ENCODE measurements at places on chromosomes 13 and 19.

DNA sequence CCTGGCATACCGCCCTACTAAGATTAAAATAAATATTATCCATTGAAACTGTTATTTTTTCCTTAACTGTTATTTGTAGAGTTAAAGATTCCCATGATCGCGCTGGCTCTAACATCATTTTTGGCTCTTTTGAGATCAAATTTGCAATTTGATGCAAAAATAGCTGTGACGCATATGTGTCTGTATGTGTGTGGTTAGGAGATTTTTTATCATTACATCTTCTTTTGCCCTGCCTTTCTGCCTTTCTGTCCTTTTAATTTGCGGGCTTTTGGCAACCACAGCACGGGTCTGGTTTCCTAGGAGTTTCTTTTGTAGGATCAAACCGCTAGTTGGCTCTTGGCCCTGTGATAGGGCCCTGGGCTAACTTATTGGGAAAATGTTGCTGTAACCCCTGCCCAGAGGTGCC lies 37.3 kb upstream of the ALOX5AP start:
- DNase-seq = no peak

DNA sequence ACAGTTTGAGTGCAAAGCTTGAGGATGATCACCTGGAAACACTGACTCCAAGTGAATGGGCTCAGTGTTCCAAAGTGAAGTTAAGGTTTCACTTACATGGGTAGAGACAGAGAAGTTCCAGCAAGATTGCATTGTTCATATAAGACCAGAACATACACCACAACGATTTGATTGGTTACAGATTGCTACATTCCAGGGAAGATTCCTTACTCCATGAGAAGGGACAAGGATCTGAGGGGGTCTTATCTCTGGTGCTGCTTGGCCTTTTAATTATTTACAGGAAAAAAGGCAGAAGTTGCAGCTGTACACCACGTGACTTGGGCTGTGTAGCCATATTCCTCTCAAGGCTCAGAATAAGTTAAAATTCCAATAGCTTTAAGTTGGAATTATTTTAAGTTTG lies 12.3 kb downstream of the WDFY2 start:
- DNase-seq = no peak

- no peak for DNase-seq
Observed at GRCh38 chr19:36371886-36372285, 7.1 kb downstream of the ZFP14 start.

- no peak for DNase-seq
Observed at GRCh38 chr13:97354808-97355207, 79.2 kb upstream of the RAP2A start.

DNA sequence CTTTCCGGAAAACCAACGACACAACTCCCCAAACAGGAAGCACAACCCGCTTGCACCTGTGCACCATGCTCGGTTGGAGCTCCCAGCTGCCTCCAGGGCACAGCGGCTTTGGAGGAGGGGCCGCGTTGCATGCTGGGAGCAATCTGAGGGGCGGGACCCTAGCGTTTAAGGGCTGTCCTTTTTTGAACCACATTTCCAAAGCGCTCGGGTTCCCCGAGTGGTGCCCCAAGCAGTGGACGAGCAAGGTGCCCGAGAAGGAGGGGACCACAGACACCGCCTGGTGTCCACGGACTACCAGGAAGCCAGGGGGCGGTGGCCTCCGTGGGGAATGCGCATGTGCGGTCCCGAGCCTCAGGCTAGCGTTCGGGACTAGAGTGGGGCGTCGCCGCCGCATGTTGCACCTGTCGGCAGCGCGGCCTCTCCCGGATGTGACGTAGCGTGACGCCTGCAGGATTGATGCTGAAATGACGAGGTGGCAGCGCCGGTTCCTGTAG lies 11.9 kb upstream of the ZNF57 start:
- DNase-seq = peak; percentile 66

DNA sequence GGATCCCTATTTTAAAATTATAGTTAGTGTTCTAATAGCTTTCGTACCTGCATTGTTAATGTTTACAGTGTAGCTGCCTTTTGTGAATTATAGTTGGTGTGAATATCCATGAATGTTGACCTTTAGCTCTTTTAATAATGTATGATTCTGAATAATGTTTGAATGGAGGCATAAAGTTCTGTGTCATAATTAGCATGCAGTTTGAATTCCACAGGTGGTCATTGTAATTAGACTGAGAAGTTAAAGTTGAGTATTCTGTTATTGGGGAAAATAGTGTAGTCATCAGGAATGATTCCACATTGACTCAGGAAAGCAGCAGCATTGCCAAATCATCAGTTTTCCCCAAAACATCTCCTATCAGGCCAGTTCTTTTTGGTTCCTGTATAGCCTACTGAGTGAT lies 12.1 kb downstream of the GPR18 start:
- no peak for DNase-seq

GRCh38 chr19:47099576-47100050 lies 14.0 kb downstream of the ZC3H4 start:
- no peak for DNase-seq

DNA sequence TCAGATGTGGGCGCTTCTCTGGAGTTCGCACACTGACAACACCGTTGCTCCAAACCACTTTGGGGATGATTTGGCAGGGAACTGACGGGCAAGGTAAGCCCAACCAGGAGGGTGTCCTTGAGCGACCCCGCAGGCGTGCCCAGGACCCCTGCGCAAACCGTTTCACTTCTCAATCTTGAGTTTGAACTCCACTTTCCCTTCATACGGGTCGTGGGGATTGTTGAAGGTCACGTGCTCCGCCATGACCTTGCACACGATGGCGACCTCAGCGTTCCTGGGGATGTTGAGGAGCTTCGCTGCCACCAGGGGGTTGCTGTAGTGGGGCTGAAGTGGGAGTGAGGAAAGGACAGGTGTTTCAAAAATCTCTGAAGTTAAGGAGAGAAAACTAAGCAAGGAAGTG lies 8.8 kb downstream of the ATP4B start:
- no peak for DNase-seq

DNA sequence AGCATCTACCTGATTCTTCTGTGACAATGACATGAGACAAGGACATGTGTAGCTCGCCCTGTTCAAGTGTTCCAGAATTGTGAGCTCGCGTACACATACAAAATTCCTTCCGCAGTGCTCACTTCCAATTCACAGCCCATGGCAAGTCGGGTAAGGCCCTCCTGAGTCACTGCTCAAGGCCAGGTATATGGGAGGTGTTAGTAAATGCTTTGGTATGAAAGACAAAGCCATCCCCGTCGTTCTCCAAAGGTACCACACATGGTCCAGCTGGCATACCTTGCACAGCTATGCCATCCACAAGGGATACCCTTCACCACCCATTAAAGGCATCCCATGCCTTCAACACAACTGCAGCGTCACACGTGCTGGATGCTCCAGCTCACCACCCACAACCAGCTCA lies 4.4 kb upstream of the ELL start:
- DNase-seq = no peak

- DNase-seq = no peak
Observed at GRCh38 chr19:44765033-44765948, 12.4 kb upstream of the CBLC start.

DNA sequence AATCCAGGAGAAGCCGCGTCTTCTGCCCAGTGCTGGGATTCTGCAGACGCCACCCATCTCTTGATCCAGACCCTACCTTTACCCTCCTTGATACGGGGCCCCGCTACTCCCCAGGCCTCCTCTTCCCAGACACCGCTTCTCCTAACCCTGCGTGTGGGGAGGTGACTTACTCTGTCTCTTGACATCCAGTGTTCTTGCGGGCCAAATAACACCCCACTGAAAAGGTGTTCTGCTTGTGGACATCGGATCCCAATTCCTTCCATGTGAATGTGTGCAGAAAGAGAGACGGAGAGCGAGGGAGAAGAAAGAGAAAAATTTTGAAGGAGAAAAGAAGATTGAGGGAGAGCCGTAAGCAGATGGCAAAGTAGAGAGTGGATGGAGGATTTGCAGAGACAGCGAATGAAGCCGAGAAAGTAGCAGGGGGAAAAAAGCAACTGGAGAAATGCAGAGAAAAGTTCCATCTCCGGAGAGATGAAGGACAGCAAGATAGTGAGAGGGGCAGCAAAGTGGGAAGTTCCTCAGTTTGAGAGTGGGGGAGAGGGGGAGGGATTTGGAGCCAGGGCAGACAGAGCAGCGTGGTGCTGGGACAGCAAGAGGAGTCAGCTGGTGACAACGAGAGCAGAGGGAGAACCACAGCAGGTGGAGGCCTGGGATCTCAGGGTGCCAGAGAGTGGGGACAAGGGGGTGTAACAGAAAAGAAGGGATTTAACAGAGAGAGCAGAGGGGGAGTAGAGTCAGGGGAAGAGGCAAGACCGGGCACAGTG lies 814 bp downstream of the ZNF480 start:
- no peak for DNase-seq

GRCh38 chr13:43166644-43167457 lies 143.5 kb downstream of the DNAJC15 start:
- DNase-seq = no peak

GRCh38 chr13:35470671-35471661 lies 5.5 kb downstream of the MAB21L1 start:
- no peak for DNase-seq

GRCh38 chr13:20921572-20921971 lies 19.0 kb upstream of the XPO4 start:
- no peak for DNase-seq

DNA sequence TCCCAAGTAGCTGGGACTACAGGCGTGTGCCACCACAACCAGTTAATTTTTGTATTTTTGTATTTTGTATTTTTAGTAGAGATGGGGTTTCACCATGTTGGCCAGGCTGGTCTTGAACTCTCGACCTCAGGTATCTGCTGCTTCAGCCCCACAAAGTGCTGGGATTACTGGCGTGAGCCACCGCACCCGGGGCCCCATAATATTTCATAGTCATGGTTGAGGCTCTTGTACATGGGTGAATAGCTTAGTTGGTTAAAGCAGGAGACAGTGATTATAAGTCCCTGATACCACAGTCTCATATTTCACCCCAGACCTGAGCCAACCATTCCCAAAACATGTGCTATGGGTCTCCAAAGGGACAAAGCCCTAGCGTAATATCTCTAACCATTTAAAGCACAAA lies 26.1 kb downstream of the MBNL2 start:
- no peak for DNase-seq

- DNase-seq = no peak
Observed at GRCh38 chr19:29062475-29063435, 150.2 kb downstream of the UQCRFS1 start.

DNA sequence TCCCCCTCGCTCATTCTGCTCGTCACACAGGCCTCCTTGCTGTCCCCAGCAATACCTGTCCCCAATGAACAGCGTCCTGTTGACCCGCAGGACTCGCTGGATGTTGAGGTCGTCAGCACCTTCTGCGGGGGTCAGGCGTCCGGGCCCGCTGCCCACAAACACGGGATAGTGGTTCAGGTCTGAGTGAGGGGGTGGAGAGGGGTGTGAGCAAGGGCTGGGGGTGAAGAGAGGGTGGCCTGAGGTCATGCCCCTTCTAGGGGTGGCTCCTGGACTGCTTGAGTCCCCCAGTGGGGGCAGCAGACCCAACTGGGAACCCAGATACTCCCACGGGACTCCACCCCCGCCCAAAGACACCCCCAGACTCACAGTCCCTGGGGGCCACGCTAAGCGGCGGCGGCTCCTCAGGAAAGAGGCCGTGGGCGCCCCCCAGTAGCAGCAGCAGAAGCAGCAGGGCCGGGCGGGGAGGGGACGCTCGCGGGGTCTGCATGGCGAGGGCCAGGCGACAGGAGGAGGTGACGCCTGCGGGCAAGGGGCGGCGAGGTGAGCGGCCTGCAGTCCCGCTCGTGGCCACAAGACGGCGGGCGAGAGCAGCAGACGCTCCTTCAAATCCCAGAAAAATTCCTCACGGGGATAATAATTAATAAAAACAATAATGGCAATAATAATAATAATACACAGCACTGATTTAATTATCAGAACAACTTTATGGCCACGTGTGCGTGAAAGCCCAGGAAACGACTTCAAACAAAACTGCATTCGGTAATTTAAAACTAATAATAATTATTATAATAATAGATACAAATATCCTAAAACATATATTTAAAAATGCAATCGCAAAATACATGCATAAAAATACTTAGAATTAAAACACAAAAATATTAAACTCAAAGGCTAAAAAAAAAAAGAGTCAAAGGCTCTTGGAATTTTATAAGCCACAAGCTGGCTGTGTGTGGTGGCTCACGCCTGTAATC lies 1.2 kb downstream of the SEMA6B start:
- DNase-seq = no peak

- DNase-seq = no peak
Observed at GRCh38 chr19:5838353-5839064, 993 bp downstream of the FUT6 start.

GRCh38 chr13:67588607-67589006 lies 358.5 kb upstream of the PCDH9 start:
- no peak for DNase-seq

- DNase-seq = no peak
Observed at GRCh38 chr19:33094436-33095067, 13.6 kb downstream of the GPATCH1 start.

- no peak for DNase-seq
Observed at GRCh38 chr13:83057119-83057518, 825.2 kb downstream of the SLITRK1 start.

- no peak for DNase-seq
Observed at GRCh38 chr13:80171096-80171495, 169.8 kb downstream of the SPRY2 start.

- DNase-seq = peak; percentile 24
Observed at GRCh38 chr19:58009666-58010301, 7.2 kb upstream of the ZNF606 start.

DNA sequence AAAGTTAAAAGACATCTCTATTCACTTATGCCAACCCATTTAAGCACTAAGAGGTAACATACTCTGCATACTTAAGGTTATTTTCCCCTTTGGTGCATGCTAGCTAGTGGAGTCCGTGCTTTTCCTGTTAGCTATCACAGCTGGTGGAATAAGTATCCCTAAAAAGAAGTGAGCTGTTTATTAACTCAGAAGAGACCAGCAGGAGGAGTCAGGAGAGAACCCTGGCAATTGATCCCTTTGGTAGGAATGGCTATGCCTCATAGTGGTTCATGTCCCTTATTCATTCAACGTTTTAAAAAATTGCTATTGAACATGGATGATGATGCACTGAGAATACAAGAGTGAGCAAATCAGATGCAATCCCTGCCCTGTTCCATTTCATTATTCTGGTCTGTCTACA lies 12.4 kb upstream of the NEK5 start:
- DNase-seq = no peak

- no peak for DNase-seq
Observed at GRCh38 chr13:30004204-30004603, 153.8 kb upstream of the UBL3 start.

GRCh38 chr19:52897138-52897935 lies at the start of gene ZNF320:
ZNF320 (minus strand) TSS chr19:52897635; CDS start chr19:52890255, 7,380 bp downstream.
- DNase-seq = peak; percentile 90

- DNase-seq = no peak
Observed at GRCh38 chr13:65841156-65841555, 1389.0 kb downstream of the PCDH9 start.

GRCh38 chr13:111857336-111857735 lies 209.6 kb upstream of the SOX1 start:
- no peak for DNase-seq

GRCh38 chr13:67091603-67092002 lies 138.5 kb downstream of the PCDH9 start:
- no peak for DNase-seq

- DNase-seq = no peak
Observed at GRCh38 chr13:89307278-89307677, 1636.1 kb downstream of the SLITRK5 start.

- peak; percentile 50 for DNase-seq
Observed at GRCh38 chr19:17339088-17339741, 1.9 kb downstream of the GTPBP3 start.
